ENCODE measurements at places on chromosomes 11 and 22.

GRCh38 chr22:50672471-50673230, at the start of gene SHANK3:
Gene SHANK3 (plus strand): TSS chr22:50672823.
- no peak for DNase-seq

DNA sequence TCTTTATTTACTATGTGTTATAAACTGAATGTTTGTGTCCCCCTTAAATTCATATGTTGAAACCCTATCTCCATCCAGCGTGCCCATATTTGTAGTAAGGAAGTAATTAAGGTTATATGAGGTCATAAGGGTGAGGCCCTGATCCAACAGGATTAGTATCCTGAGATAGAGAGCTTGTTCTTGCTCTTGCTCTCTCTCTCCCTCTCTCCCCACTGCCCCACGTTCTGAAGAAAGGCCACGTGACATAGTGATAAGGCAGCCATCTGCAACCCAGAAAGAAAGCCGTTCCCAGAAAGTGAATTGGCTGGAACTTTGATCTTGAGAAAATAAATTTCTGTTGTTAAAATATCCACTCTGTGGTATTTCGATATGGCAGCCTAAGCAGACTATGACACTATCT, 212.5 kb downstream of the SWAP70 start:
- no peak for DNase-seq

- no peak for DNase-seq
These were observed 57.3 kb upstream of the CEP295 start for GRCh38 chr11:93604008-93604660.

- DNase-seq: no peak
These were observed 5.7 kb upstream of the OR51B4 start for GRCh38 chr11:5307256-5308019.

GRCh38 chr11:85076535-85077330, 550.4 kb downstream of the DLG2 start:
- no peak for DNase-seq

DNA sequence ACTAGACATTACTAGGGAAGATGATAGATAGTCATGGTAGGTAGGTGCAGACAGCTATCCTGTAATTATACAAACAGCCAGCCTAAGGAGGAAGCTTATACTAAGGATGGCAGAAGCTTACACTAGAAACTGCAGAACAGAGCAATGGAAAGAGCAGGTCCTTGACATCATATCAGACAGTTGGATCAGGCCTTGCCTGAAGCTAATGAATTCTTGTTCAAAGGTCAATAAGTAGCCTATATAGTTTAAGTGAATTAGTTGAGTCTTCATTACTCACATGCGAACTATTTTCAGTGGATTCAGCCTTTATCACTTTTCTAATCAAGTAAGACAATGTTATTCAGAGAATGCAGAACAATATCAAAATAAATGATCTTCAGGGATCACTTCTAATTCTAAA, 22.3 kb upstream of the GRK3 start:
- DNase-seq: no peak

GRCh38 chr22:27226666-27227065, 569.3 kb downstream of the MIAT start:
- no peak for DNase-seq

GRCh38 chr22:39655831-39656230, 85.3 kb downstream of the CACNA1I start:
- DNase-seq: no peak

DNA sequence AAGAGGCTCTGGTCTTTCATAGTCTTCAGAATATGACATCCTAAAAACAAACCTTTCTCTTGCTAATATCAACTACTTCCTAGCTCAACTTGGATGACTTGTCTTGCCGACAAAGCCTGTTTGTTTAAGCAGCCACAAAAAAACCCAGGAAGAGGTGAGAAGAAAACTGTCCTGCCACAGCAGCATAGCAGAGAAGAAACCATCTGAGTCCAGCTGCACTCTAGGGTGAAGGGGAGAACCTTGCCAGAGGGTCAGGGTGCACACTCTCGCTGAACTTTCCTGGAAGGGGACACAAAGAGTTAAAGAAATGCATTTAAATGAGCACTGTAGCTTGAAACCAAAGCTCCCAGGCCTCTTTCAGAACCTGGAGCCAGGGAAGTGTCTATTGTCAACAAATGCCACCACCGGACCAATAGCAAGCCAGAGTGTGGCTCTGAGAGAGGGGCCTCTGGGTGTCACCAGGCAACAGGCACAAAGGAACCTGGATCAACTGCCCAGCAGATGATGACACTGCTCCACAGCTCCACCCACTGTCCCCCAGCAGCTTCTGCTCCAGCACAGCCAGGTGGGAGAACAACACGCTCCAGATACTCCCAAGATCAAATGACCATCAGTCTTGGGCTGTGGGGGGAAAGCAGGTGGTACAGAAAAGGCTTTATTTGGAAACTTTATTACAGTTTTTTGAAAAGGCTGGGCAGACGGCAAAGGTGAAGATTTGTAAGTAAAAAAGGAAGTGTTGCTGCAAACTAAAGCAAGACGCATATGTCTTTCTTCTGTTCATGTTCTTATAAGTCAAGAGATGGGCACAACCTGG, 105.7 kb downstream of the RASSF10 start:
- DNase-seq: no peak

GRCh38 chr11:113896156-113896879, 8.3 kb upstream of the HTR3B start:
- peak; percentile 20 for DNase-seq

GRCh38 chr22:29172216-29172615, 33.5 kb upstream of the EMID1 start:
- no peak for DNase-seq

GRCh38 chr22:38041760-38042487, 15.3 kb upstream of the PICK1 start:
- DNase-seq: no peak

GRCh38 chr11:134818516-134818915, 406.5 kb upstream of the B3GAT1 start:
- DNase-seq: no peak

- DNase-seq: no peak
These were observed 48.7 kb upstream of the APOA1 start for GRCh38 chr11:116885951-116886655.

- no peak for DNase-seq
These were observed 61.5 kb downstream of the CACNG2 start for GRCh38 chr22:36641902-36642640.

DNA sequence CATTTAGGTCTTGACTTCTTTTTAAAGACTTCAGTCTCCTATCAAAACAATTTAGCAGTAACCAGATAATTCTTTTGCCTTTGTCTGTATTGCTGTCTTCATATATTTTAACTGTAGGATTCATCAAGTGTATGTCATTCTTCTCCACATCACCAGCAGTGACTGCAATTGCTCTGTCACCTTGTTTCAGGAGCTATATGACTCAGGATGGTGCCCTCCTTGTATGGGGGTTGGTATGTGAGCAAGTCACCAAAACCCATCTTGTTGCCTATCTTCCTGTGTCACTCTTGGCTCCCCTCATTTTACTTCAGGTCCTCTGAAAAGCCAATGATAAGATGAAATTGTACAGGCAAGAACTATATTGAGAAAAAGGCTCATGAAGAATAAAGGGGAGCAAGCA, 256.9 kb upstream of the LUZP2 start:
- no peak for DNase-seq

DNA sequence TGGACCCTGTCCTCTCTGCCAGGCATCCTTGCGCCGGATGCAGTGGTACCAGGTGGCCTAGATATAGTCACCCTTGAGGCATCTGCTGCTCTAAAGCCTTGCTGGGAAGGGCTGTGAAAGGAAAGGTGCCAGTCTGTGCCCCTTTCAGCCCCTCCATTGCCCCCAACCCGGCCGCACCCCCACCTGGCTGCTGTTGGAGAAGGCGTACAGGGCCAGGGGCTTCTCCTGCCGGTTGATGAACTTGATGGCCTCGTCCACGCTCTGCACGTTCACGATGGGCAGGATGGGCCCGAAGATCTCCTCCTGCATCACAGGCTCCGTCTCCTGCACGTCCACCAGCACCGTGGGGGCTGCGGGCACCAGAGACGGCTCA, 10.2 kb downstream of the ALDH3B2 start:
- no peak for DNase-seq

GRCh38 chr11:8016440-8016839, 29.3 kb downstream of the EIF3F start:
- DNase-seq: no peak

DNA sequence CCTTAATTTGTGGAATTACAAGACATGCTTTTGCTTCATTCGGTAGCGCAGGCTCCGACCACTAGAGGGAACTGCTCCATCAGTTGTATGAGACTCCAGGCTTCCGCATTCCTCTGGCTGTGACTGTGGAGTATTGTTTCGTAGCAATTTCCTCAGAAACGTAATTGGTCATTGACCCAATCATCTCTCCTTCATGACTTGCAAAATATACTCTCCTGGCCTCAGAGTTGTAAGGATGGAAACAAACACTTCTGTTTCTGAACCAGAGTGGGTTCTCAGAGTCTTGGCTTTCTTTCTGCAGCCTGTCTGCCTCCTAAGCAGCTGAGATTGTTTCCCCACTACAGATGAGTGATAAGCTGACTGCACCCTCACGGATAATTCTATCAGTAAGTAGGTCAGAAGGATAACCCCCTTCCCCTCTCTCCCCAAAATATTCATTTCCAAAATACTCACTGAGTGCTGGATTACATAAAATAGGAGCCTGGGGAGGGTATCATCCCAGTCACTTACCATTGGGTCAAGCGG, 146.8 kb upstream of the ZC3H12C start:
- DNase-seq: no peak

- no peak for DNase-seq
These were observed 19.8 kb downstream of the SPECC1L start for GRCh38 chr22:24290459-24290858.

DNA sequence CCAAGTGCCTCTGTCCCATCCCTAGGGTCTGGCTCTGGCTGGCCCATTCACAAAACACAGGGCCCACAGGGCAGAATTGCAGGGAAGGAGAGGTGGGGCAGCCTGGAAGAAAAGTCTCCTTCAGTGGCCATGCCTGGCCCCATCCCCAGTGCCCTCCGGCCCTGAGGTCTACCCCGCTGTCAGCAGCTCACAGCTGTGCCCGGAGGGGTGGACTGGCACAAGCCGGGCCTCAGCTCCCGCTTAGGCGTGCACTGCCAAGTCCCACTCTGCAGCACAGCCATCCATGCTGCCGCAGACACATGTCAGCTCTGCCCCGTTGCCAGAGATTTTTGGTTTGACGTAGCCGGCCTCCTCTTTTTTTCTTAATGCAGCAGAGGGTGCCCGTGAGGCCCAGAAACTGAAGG, 3.9 kb upstream of the SCN2B start:
- DNase-seq: no peak

GRCh38 chr11:121535129-121535796, 82.5 kb upstream of the SORL1-AS1 start:
- DNase-seq: no peak

GRCh38 chr11:8477151-8477550, 116.9 kb downstream of the STK33 start:
- DNase-seq: no peak

- DNase-seq: no peak
These were observed 1.4 kb upstream of the SMIM38 start for GRCh38 chr11:69154211-69154913.

DNA sequence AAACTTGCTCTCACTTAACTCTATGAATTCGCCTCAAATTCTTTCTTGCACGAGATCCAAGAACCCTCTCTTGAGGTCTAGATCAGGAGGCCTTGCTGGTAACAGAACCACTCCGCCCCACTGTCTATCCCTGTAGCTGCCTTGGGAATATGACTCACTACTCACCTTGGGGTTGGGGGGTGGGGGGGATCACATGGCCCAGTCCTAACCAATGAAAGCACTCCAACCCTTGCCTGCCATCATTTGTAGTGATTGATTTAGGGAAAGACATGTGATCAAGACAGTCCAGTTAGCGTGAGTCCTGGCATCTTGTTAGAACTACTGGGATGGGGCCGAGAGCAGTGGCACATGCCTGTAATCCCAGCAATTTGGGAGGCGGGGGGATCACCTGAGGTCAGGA, 4.8 kb upstream of the MRTFA start:
- no peak for DNase-seq

GRCh38 chr11:69232821-69233743, 60.9 kb upstream of the MYEOV start:
- no peak for DNase-seq

- no peak for DNase-seq
These were observed 53.7 kb upstream of the ATXN10 start for GRCh38 chr22:45617948-45618347.

DNA sequence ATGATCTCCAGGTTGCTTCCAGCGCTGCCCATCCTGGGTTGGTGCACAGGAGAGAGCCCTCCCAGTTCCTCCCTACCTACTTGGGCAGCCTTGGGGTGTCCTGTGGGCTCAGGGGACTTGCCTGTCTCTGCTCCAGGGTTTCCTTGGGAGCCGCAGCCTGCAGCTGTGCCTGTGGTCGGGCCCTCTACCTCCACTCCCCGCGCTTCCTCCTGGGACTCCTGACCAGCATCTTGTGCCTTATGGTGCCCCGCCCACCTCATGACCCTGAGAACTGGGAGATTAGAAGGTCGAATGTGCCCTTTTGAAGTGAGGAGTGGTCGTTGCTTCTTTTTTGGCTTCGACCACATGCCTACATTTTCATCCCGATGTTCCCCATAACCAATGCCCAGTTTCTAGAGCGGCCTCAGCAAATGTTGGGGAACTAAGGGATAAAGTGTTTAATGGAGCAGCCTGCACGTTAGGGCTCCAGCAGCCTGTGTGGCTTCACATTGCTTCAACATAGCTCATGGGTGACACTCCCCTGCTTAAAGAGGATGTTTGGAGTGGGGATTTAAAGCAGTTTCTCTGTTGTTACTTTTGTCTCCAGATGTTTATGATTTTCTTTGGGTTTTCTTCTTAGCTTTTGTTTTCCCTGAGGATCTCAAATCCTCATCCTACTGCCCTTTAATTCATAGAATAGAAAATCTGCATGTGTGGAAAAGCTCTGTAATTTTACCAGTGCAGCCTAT, 248.8 kb downstream of the TBC1D22A start:
- DNase-seq: no peak

DNA sequence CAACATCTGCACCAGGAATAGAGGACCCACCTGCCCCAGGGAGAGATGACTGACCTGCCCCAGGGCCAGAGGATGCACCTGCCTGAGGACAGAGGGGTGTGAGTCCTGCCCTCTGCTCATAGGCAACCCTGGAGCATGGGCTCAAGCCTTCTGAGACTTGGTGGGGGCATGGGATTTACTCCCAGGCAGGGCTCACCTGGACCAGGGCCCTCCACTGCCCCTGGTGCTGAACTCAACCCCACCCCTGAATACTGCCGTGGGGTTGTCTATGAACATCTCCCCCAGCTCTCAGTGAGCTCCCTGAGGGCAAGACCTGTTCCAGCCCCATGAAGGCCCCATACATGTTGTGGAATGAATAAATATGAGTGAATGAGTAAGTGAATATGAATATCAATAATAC, 33.8 kb upstream of the MUC5AC start:
- no peak for DNase-seq

DNA sequence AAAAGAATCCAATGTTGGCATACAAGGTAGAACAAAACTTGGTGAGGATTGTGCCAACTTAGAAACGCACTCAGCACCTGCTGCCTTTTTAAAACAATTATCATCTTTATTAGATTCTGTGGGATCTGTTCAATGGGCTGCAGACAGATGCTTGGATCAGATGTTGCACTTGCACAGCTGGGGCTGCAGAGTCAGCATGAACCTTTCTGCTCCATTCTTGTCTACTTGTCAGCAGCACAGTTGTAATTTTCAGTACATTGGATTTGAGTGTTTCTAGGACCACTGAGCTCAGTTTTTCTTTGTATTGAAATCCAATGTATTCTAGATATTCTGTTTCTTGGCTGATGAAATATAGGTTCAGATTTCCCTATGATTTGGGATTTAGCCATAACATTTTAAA, 164.5 kb downstream of the LUZP2 start:
- DNase-seq: no peak

All from effector CD4-positive, alpha-beta T cell (primary cell).